ENCODE measurements at places on chromosomes 7 and 10. TPM values are rescaled to one million over a fixed set of nuclear protein-coding genes. Genes with fewer than 3 reads are reported as not detected.

Gene ZNF853
- 5.1 TPM for total RNA-seq

Gene PSMA2
- total RNA-seq: 31.1 TPM

Gene RNLS
- total RNA-seq: 6.5 TPM

Gene TMEM236
- 0.69 TPM for total RNA-seq

Gene SDK1
- total RNA-seq: 7.5 TPM

All from skin of body (tissue), 3 donors.